ENCODE measurements at places on chromosomes 13 and 19.

GRCh38 chr13:80508031-80508430 is 167.1 kb upstream of the SPRY2 start:
- no peak for DNase-seq

GRCh38 chr13:98828614-98829013 is 76.1 kb upstream of the SLC15A1 start:
- DNase-seq, result no peak

DNA sequence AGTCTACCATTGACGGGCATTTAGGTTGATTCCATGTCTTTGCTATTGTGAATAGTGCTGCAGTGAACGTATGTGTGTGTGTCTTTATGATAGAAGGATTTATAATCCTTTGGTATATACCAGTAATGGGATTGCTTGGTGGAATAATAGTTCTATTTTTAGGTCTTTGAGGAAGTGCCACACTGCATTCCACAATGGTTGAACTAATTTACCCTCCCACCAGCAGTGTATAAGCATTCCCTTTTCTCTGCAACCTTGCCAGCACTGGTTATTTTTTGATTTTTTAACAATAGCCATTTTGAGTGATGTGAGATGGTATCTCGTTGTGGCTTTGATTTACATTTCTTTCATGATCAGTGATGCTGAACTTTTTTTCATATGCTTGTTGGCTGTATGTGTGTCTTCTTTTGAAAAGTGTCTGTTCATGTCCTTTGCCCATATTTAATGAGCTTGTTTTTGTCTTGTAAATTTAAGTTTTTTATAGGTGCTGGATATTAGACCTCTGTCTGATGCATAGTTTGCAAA is 37.5 kb downstream of the RFC3 start:
- DNase-seq, result no peak

DNA sequence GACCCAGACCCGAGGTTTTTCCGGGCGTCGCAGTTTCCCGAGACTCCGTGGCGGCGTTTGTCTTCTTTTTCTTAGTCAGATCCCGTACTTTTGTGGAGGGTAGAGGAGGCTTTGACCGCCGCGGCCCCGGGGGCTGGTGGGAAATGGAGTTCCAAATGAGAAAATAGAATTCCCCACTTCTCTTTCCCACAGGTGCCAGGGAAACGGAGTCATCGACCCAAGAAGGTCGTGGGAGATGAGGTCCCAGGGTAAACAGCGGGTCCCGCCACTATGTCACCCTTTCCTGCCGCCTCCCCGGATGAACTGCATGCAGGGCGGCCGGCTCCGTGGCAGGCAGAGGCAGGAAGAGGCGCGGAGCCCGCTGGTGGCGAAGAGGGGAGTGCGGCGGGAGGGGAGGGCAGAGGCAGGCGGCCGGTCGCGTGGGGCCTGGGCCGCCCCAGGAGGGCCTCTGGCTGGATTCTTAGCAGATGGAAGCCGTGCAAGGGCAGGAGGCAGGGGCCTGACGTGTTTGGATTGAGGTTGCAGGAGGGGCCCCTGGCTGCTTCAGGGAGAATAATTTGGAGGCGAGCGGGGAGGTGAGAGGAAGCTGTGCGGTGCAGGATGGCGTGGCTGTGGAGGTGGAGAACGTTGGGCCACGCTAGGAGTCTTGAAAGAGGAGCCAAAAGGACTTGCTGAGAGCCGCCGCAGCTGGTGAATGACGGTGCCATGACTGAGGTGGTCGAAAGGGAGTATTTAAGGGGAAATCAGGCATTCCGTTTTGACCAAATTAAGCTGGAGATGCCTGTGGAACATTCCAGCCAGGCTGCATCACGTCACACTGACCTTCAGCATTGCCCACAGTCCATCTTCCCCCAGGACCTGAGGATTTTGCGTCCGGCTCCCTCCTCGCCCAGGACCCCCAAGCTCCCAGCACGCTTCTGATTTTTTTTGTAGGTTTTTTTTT is 11.7 kb downstream of the CYTH2 start:
- DNase-seq, result peak; percentile 38

- no peak for DNase-seq
Measured at GRCh38 chr13:54709546-54709945, 1680.9 kb downstream of the OLFM4 start.

DNA sequence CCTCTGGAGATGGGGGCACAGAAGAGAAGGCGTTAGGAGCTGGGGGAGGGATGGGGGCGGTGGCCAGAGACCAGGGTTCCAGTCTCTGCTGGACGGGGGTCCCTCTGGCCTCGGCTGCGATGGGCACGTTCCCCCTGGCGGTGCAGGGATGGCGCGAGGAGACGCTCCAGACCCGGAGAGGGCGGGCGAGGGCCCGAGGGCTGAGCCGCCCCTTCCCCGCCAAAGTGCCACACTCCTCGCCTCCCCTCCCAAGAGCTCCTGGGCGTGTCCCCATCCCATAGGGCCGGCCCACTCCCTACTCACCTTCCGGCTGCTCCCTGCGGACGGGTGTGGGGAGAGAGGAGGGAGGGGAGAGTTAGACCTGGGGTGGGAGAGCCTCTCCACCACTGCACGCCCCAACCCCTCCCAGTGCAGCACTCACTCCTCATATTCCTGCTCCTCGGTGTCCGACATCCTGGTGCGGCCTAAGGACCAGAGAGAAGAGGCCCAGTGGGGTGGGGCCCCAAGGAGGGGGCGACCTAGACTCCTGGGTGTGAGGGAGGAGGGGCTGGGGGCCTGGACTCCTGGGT is 2.2 kb downstream of the TNNT1 start:
- DNase-seq, result no peak

- no peak for DNase-seq
Measured at GRCh38 chr19:34487651-34488051, 6.1 kb downstream of the WTIP start.

- no peak for DNase-seq
Measured at GRCh38 chr13:63110466-63110865, 1694.8 kb upstream of the PCDH20 start.

DNA sequence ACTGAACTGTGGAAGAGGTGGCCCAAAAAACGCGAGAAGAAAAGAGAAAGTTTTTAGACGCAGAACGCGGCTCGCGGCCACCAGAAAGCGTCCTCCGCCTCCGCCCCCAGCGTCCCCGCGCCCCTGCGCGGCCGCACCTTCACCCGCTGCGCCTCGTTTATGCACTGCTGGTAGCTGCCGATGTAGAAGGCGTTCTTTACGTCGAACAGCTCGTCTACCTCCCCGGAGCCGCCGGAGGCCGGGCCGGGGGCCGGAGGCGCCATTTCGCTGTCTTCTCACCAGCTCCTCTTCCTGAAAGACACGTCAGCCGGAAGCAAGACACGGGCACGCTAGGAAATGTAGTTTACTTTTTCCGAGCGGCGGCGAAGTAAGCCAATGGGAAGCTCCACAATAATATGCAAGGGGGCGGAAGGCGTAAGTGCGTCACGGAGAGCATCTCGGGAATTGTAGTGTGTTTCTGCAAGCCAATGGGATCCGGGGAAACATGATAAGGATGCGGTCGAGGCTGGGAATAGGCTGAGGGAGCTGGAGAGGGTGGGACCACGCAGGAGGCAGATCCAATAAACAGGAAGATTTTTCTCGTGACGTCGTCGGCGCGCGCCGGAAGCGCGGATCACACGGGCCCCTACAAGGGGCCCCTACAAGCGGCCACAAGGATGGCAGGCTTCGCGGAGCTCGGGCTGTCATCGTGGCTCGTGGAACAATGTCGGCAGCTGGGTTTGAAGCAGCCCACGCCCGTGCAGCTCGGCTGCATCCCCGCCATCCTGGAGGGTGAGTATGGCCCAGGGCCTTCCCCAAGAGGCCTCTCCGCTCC is at the start of the genes COPE and DDX49:
Gene COPE, minus strand, starts transcription at position 302 of the 814 bp plus-strand sequence. Its CDS starts 39 bp downstream, at position 263.
Gene DDX49, plus strand, starts transcription at position 630 of the 814 bp plus-strand sequence. Its CDS starts 27 bp downstream, at position 657.
- DNase-seq, result peak; percentile 94

GRCh38 chr19:33606556-33606955 is 15.2 kb upstream of the CHST8 start:
- DNase-seq, result no peak

- no peak for DNase-seq
Measured at GRCh38 chr19:54937926-54938325, 9.4 kb downstream of the NLRP7 start.

GRCh38 chr13:48547663-48548092 is 14.8 kb upstream of the RCBTB2 start:
- no peak for DNase-seq

DNA sequence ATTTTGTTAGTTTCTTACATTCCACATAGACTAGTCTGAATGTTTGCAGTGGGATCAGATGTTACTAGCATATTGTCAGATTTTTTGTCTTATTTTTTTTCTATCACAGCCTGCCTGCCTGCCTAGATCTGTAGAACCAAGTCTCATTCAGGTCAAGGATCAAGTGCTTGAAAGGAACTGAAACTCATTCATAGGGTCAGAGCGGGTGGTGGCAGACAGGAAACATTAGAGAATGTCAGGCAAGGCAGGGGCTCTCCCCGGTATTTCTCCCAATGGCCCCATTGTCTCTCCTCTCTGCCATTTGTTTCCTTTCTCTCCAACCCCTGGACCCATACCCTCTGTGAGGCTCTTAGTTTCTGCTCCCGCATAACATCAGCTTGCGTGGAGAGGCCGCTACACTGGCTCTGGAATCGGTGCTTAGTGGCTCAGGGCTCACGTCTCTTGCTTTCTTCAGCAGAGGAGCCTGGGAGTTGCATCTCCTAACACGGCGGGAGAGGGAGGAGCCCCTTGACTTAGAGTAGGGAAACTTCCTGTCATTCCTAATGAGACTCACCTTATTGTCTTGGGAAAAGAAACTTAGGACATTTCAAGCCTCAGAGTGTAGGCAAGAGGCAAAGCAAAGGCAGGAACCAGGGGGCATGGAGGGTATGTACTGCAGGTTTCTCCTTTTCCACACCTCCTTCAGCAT is 35.6 kb upstream of the SPATA13 start:
- DNase-seq, result no peak

- DNase-seq, result peak; percentile 20
Measured at GRCh38 chr19:13153569-13154240, 3.5 kb downstream of the IER2 start.

- DNase-seq, result no peak
Measured at GRCh38 chr19:40502647-40503319, 36.0 kb downstream of the SPTBN4 start.

DNA sequence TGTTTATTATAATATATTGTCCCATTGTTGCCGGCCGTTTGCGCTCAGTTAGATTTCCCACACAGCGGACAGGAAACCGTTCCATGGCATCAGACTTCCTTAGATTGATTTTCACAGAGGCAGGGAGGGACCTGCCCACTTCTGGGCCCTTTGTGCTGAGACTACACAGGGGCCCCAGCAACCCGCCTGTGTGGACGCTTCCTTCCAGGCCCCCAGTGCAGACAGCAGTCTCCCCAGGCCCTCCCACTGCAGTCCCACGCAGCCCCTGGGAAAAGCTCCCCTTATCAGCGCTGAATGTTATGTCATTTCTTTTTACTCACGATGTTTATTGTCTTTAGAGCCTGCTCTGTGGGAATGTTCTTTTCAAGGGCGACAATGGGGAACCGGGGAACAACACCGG is 351.7 kb upstream of the ARGLU1 start:
- DNase-seq, result no peak

DNA sequence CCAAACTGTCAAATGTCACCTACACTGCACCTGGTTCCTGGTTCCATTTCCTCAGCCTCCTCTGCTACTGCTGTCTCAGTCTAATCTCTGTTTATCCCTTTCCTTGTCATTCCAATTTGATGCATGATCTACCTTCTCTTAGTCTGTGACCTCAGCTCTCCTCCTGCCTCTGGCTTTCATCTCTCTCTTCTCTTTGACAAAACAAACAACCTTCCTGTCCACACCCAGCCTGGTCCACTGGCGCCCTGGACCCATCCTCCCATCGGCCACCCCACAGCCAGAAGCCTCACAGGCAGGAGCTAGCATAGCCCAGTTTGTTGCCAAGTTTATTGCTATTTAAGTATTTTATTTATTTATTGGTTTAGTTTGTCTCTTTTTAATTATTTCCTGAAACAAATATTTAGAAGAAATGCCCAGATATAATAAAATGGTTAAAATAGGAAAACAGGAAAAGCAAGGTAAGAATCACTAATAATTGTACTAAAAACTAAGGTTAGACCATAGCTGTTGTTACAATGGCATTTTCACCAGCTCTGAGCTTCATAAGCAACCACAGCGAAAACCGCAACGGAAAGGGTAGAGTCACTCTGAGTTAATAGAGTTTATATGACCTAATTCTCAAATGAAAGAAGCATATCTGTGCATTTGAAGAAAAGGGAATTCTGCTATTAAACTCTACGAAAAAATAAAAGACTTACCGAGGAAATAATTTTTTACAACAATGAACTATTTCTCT is 68.6 kb downstream of the EFNB2 start:
- no peak for DNase-seq

GRCh38 chr19:15864824-15865223 is 33.0 kb downstream of the CYP4F2 start:
- no peak for DNase-seq

DNA sequence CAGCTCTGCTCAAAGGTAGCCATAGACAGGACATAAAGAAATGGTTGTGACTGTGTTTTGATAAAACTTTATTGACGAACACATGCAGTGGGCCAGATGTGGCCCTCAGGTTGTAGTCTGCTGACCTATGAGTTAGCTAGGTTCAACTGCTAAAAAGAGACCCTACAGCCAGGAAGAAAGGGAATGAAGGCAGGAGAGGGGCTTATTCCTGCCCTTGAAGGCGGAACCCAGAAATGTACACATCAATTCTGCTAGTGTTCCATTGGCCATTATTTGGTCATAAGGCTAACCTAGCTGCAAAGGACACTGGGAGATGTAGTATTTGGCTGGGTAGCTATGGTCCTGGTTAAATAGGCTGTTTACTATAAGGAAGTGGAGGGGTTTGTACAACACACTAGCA is 18.0 kb downstream of the APBA3 start:
- no peak for DNase-seq

DNA sequence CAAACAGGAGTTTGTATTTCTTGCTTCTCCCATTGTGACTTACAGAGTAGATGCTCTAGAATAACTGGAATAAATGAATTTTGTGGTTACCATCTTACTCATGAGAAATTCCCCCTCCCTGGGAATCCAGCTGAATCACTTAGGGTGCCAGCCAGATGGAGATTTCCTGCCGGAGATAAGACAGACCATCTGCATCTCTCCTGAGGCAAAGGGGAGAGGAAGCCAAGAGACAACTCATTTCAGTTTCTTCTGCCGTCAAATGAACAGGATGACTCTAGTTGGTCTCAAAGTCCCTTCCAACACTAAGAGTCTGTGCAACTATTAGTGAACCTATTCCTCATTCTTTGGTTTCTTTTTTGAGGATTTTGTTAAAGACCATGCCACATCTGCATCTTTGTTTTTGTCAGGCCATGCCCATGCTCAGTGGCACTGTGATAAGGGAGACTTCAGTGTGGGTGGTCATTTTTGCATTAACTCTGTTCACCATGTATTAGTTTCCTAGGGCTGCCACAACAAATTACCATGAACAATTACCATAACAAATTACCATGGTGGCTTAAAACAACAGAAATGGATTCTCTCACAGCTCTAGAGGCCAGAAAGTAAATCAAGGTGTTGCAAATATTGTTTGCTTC is 112.8 kb downstream of the NDFIP2 start:
- DNase-seq, result no peak

DNA sequence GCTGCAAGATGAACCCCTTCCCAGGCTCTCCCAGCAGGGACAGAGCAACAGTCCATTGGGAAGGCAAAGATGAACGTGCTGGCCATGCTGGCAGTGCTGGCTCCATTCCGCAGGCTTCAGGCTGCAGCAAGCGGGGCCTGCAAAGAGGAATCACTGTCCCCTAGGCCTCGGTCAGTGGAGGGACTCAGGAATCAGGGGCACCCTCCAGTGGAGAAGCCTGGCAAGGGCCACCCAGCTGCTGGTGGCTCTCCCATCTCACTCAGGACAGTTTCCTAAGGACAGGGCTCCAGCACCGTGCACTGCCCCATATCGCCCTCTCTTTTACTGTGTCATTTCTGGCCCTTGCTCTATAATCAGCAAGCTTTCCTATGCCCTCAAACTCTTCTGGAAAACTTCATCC is 498.6 kb downstream of the EFNB2 start:
- DNase-seq, result no peak

Data from stimulated activated CD4-positive, alpha-beta T cell treated with anti-CD3 and anti-CD28 coated beads, Interleukin-15, amount 100 ng/mL, for 1 hour (primary cell).